ENCODE measurements at places on chromosomes 5 and 9.

- no peak for DNase-seq
Measured at GRCh38 chr9:123637606-123637944, 281.6 kb downstream of the CRB2 start.

DNA sequence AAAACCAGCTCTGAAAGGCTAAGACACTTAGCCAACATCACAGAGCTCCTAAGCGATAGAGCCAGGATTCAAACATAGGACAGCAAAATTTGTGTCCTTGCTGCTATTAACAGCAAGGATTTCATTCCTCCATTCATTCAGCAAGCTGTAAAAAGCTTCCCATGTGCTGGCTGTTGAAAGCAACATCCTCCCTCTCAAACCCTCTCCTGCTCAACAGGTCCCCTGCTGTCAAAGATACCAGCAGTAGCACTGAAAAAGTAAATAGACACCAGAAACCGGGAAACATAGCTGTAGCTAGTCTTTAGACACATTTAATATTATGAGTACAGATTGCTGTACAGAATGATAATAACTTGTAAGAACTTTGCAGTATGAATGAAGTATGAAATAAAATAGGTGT, 52.6 kb upstream of the ADAMTSL1 start:
- no peak for DNase-seq

GRCh38 chr9:116539549-116539948, 147.6 kb upstream of the TRIM32 start:
- DNase-seq: no peak

- no peak for DNase-seq
Measured at GRCh38 chr5:41772785-41773442, 97.3 kb downstream of the OXCT1 start.

DNA sequence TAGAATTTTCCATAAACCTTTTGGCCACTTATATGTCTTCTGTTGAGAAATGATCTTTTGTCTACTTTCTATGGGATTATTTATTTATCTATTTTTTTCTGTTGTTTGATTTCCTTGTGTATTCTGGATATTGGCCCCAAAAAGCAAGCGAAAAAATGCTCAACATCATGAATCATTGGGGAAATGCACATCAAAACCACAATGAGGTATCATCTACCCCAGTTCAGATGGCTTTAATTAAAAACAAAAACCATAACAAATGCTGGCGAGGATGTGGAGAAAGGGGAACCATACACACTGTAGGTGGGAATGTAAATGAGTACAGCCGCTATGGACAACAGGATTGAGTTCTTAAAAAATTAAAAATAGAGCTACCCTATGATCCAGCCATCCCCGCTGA, 125.0 kb upstream of the LPCAT1 start:
- DNase-seq: no peak

DNA sequence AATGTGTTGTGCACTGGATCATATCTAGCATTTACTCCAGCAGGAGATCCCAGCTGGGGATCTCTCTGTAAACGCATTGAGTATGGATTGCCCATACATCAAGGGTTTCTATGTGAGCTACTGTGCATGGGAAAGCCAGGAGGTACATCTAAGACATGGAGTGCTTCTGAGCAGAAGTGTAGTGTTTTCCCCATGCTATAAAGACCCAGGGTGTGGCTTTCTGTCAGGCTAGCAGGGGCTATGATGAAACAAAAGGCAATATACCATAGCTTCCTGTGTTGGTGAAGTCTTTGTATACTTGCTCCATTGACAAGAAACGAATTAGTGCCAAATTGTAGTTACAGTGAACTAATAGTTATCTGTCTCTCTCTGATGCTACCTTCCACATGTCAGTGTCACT, 329.3 kb upstream of the TLE4 start:
- DNase-seq: no peak

- DNase-seq: no peak
Measured at GRCh38 chr9:125679597-125680189, 27.3 kb downstream of the MAPKAP1 start.

DNA sequence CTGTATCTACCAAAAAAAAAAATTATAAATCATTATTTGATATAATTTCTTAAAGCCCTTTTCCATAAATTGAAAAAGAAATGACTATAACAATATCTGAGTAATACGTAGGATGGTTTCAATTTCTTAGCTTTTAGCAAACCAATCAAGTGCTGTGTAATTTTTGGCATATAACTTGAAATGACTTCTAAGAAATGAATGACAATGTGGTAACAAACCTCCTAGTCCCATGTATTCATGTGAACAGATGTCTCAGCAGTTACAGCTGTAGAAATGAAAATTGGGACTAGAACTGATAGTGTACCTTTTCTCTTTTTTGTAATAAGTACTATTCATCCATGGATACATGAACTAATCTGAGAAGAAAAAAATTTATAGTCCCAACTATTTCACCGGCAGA, 307.0 kb downstream of the BNC2 start:
- no peak for DNase-seq

DNA sequence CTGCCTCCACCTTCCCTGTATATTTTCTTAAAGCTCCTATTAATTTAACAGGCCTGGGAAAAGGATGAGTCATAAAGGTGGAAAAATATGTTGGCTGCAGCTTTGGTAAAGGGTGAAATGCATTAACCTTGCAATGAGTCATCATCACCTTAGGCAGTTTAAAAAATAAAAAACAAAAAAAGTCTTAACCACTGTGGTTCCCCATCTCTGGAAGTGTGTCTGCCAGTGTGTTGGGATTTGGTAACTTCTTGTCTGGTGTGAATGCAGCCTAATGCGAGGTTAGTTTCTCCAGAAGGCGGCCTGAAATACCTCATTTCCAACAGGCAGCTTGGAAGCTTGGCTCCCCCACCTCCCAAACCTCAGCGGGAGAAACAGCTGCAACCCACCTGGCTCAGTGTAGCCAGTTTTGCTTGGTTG, 265.3 kb upstream of the GAS1 start:
- no peak for DNase-seq

DNA sequence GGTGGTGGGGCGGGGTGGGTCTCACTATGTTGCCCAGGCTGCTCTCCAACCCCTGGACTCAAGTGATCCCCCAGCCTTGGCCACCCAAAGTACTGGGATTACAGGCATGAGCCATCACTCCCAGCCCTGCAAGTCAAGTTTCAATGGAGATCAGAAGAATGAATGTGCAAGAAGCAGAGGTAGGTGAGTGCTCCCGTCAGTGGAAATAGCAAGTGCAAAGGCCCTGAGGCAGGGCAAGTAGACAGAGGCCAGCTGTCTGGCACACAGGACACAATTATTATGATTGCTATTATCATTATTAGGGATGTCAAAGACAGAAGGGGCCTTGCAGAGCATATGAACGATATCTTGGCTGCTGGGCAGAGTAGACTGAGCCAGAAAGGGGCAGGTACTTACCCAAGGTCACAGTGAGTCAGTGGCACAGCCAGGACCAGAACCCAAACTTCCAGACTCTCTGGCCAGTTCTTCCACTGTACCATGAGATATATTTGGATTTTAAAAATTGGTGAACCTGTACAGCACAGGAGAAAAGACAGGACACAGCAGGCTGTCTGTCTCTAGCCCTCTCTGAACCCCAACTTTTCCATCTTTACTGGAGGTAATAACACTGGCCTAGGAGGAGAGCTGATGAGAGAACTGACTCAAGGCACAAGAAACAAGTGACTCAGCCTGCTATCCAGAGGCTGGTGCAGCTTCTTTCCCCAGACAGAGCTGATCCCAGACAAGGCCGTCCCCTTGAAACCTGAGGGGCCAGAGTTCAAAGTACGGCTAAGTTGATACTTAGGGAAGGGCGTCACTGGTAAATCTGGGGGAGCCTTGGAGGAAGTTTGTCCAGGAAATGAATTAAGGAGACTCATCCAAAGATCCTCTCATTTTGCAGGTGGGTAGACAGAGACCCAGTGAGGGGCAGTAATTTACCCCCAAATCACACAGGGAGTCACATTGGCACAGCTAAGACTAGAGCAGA, 1.4 kb downstream of the HDHD3 start:
- DNase-seq: no peak

DNA sequence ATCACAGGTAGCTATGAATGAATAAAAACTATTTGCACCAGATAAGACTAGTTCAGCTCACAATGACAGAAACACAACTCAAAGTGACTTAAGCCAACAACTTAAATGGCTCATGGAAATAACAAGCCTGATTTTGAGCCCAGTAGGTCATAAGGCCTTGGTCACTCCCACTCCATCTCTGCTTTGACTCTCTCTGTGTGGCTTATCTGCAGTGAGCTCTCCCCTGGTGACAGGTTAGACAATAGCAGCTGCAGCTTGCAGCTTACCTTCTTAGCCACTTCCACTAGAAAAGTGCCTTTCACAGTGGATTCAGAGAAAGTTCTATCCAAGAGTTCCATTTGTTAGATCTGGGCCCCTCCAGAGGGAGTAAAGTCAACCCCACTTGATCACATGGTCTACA, 315.7 kb downstream of the RAB3C start:
- no peak for DNase-seq

GRCh38 chr5:5116956-5117355, 23.2 kb upstream of the ADAMTS16 start:
- DNase-seq: no peak

DNA sequence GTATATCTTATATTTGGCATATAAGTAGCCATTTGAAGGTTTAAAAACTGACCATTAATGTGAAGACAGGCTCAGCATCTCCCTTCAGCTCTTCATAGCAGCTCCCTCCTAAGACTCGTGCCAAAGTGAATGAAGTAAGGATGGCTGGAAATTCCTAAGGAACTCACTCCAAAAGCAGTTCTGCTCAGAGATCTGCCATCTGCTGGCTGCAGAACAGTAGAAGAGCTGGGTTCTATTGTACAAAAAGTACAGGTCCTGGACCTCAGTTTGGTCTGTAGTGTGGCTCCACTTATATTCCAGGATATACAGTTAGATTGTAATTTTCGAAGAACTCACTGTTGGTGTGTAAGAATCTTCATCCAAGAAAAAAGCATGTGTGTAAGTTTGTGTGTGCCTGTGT, 104.9 kb upstream of the RUSC2 start:
- DNase-seq: no peak

DNA sequence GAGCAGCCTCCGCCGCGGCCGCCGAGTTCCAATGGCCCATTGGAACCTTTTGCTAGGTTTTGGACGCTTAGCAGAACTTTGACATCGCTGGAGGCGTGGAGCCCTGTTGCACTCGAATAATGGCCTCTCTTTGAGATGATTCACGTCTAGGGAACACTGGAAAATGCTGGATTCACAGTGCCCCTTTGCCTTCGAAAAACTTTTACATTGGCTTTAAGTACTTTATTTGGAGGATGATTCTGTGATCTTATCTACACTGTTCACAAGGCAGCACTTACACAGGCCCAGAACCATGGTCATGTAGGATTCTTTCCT, 536 bp upstream of the PPIC start:
- no peak for DNase-seq

- no peak for DNase-seq
Measured at GRCh38 chr9:136270173-136270705, 24.6 kb upstream of the QSOX2 start.

- no peak for DNase-seq
Measured at GRCh38 chr9:7721291-7721690, 78.3 kb downstream of the DMAC1 start.

- DNase-seq: no peak
Measured at GRCh38 chr9:26326563-26326962, 566.0 kb downstream of the CAAP1 start.

DNA sequence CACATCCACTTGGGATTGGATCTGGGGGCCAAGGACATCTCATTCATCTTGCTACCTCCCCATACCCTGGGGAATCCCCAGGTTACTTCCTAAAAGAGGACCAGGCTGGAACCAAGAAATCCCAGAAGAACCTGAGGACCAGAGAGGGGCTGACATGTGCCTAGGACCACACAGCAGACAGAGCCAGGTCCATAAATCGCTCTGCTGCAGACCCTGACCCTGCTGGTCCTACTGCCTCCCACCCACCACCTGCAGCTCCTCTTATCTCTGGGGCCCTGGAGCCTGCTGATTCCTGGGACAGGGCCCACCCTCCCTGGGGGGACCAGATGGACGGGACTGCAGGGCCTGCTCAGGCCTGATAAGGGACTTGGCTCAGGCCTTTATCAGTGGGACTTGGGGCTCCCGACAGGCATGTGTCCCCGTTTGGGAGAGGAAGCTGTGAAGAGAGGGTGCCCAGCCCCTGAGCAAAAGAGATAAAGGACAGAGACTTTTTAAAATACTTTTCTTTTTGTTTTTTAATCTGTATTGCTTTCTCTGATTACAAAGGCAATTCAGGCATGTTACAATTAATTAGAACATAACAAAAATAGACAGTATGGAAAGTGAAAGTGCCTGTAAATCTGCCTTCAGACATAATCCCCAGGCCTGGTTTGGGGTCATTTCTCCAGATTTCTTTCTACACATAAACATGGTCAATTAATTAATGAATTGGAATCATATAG, 101.3 kb upstream of the LARP1 start:
- no peak for DNase-seq

GRCh38 chr9:138111607-138112006, 234.0 kb downstream of the CACNA1B start:
- no peak for DNase-seq

DNA sequence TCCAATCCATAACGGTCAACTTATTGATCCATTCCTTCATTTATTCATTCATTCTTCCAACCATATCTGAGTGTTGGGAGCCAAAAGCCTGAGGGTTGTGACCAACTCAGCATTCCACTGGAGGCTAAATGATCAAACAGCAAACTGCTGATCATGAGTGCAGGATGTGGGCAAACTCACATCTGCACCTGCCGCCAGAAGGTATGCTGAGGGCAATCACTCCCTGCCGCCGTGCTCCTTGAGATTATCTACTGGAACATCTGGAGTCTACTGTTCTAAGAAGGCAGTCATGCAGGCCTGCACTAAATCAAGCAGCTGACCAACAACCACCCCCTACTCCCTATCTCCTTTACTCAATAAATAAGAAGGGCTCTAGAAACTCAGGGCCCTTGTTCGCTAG, 184.0 kb downstream of the TTLL11 start:
- no peak for DNase-seq

DNA sequence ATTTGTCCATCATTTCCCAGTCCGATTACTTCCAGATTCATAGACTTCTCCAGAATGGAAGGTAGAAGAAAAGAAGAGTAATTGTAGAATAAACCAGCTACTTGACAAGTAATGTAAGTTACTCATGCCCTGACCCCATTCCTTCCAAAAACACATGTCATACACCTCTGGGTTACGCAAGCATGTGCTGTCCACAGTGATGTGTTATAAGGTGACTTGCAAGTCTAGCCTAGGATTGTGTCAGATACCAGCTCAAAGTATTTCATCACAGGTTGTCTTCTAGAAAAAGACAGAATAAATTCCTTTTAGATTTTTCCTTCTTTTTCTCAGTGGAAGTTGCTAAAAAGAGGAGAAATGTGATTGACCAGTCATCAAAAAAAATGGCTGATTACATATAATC, 8.0 kb upstream of the TLR4 start:
- DNase-seq: no peak

GRCh38 chr9:100819980-100820379, 208.5 kb upstream of the PLPPR1 start:
- no peak for DNase-seq
